Glutamatergic neuron (in vitro differentiated cells): ENCODE measurements at places on chromosomes 12 and 14.
A peak's percentile ranks its signal among the peaks of the same experiment; 100 is the strongest.

GRCh38 chr12:92041742-92042141, 103.9 kb downstream of the BTG1 start:
- DNase-seq = no peak

GRCh38 chr14:96727491-96727890, 69.7 kb upstream of the VRK1 start:
- no peak for DNase-seq

DNA sequence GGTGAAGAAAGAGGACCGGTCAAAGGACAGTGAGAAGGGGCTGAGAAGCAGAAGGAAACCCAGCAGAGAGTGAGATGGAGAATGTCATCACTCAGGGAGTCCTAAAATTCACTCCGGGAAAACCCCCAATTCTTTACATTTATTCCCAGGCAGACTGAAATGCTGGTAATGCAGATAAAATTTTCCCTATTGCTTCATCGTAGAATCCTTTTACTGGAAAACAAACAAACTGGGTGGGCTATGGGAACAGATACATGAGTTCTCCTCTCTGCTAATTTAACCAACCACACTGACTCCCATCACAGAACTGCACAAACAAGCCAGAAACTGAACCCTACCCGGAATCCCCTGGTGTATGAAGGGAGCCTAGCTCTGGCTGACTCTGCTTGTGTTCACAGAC, 20.9 kb downstream of the HEBP1 start:
- DNase-seq = no peak

DNA sequence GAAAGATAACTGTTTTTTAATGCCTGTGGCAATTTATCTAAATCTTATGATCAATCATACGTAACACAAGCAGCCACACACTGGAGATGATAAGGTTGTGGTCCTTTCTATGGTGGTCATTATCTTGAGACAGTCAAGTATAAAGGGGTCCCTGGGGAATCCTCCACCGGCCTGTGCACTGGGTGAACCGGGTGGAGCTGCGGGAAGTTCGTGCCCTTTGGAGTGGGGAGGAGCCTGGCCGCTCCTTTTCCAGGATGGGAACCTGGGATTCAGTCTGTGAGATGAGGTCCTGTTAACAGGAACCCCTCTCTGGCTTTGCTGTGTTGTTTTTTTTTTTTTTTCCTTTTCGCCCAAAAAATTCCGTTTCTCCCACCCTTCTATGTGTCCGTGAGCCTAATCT, 167.5 kb upstream of the RPL10L start:
- DNase-seq = peak; percentile 16
